ENCODE measurements at places on chromosomes 2 and 18.

- peak; percentile 41 for DNase-seq
Observed at GRCh38 chr2:225037415-225038230, 4.6 kb downstream of the DOCK10 start.

DNA sequence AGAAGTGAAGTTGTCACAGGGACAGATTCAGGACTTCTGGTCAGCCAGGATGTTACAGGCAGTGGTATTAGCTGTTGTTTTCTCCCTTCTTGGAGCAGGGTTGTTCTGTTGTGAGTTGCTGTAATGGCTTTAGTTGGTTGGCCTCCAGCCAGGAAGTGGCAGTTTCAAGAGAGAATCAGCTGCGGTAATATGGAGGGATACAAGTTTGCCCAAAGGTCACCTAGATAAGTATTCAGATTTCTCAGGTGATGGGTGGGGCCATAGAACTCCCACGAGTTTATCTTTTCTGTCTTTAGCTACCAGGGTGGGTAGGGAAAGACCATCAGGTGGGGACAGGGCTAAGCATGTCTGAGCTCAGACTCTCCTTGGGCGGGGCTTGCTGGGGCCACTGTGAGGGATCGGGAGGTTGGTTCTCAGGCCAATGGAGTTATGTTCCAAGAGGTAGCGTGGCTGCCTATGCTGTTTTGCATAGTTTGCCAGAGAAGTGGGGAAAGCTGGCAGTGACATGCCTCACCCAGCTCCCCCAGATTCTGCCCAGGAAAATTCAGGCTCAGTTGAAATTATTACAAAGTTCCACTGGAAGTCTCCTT lies 640.4 kb upstream of the CHAC2 start:
- DNase-seq, result no peak

DNA sequence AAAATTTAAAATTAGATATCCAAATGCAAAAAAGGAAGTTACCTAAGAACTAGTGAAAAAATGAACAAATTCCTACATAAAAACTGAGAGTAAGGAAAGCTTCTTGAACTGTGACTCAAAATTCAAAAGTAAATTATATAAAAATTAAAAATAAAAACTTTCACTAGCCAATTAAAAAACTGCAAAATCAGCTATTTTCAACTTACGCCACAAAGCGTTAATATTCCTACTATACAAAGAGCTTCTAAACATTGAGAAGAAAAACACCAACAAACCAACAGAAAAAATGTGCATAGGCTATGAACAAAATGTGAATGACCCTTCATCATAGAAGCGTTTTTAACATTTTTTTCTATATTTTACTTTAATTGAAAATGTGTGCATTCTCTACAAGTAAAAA lies 445.7 kb downstream of the CDH2 start:
- DNase-seq, result no peak

DNA sequence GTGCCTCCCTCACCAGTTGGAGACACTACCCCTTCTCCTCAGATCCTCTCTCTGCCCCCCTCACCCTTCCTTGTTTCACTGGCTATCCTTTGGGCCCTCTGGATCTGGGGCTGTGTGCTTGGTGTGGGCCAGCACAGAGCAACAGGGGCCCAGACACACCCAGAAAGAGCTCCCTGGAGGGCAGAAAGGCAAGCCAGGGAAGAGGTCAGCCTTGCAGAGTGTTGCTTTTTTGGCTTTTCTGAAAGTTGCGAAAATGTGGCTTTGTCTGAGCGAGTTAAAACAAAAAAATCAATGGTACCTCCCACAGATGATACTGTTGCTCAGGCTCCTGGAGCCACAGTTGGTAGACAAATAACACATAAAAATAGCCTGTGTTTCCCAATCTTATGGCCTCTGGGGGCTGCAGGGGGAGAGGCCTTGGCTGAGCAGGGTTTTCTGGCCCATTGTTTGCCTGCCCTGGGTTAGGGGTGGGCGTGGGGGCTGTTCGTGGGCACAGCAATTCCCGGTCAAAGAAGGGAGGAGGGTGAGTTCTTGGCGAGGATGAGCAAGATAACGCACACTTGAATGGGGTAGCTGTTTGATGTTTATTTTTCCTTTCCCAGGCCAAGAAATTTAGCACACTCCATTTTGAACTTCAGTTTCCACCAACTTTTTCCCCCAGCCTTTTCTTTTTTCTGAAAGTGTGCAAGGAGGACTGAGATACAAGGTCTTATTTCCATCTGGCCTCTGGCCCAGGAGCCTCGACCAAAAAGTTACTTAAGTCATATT lies 167.0 kb upstream of the HAAO start:
- DNase-seq, result no peak

DNA sequence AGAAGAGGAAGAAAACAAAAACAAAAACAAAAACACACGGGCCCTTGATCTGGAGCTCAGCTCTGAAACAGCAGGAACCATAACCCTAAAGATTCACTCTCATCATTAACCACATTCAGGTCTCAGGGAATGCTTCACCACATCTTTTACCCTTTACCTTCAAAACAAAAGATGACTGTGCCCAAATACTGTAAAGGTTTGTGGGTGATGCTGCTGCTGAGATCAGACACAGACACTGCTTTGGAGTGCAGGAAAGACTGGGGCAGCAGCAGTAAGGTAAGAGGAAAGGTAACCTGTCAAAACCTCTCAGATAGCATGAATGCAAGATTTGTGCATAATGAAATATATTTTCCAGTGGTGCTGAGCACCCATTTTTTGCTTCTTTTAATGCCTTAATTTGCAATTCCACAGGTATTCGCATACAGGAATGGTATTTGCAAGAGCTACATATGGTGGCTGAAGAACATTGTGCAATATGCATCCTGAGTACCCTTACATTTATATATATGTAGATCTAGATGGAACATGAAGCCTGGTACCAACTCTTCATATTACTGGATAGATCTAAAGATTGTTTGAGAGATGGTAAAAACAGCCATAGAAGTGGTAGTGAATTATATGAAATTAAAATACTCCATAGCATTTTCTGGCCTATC lies 4.1 kb upstream of the FLACC1 start:
- no peak for DNase-seq

DNA sequence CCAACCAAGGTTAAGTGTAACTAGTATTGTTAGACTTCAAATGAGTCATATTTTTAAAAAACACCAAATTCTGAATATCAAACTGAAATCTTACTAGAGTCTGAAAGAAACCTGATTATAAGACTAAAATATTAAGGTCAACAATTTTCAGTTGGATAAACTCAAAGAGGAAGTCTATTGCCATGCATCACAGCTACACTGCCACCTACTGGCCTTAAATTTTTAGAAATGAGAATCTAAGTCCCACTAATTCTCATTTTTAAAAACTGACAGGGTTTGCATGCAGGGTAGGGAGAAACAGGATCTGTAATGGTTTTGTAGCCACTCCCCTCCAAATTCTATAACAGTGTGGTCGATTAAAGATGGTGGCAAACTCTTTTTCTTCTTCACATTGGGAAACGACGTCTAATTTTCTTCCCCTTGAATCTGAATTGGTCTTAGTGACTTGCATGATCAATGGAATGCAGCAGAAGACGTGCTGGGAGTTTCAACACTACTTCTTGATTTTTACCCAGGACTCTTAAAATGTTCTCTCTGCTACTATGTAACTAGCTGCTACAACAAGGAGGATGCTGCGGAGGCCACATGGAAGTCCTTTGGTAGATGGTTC lies 176.1 kb upstream of the SESTD1 start:
- peak; percentile 85 for DNase-seq

GRCh38 chr2:23507267-23508065 lies 122.5 kb downstream of the KLHL29 start:
- no peak for DNase-seq

Data from inflammatory macrophage treated with lipopolysaccharide for 1 hour (primary cell).